ENCODE measurements at places on chromosomes 2 and 18. TPM values are rescaled to one million over a fixed set of nuclear protein-coding genes. Genes with fewer than 3 reads are reported as not detected.

Gene FAM228A
- 3.0 TPM for total RNA-seq

Gene PROKR1
- 0.27 TPM for total RNA-seq

Gene PAX8
- 6.4 TPM for total RNA-seq

Gene SOWAHC
- total RNA-seq: 8.8 TPM

Gene DSG1
- not detected for total RNA-seq

Data from uterus (tissue), 4 donors.